ENCODE measurements at places on chromosomes 11 and 22. TPM values are rescaled to one million over a fixed set of nuclear protein-coding genes. Genes with fewer than 3 reads are reported as not detected.

The EIF1AD gene
- total RNA-seq, result 29.9 TPM

The MYBPC3 gene
- not detected for total RNA-seq

The THY1 gene
- total RNA-seq, result 30.5 TPM

- no peak for DNase-seq
These were observed 958.7 kb upstream of the FAT3 start for GRCh38 chr11:91265946-91266345.

DNA sequence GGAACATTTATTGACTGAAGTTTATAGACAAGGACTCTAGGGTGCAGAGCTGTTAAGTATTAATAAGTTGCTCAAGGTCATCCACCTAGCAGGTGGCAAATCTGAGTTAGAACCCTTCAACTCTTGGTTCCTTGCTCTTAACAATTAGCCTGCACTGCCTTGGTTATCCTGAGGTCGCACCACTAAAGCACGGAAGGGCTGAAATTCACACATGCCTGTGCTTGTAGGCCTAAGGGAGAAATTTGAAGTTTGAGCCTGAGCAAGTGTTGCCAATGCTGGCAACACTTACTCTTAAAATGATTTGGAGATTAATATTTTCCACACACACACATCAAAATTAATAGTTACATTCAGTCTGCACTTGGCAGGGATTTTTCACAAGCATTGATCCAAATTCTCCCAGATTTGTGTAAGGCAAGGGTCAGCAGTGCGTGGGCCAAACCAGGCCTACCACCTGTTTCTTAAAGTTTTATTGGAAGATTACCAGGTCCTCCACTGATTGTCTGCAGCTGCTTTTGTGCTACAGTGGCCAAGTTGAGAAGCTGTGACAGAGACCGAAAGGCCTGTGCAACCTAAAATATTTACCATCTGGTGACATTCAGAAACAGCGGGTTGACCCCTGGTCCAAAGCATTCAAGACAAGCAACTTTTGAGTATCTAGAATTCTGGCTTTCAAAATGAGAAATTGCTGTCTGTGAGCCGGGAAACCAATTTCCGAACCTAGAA, 16.3 kb downstream of the APOL5 start:
- DNase-seq, result no peak
